HT-29 (cell line): ENCODE measurements at places on chromosomes 7 and 10.

- DNase-seq = no peak
These were observed 226.3 kb downstream of the AHR start for GRCh38 chr7:17524746-17525145.

DNA sequence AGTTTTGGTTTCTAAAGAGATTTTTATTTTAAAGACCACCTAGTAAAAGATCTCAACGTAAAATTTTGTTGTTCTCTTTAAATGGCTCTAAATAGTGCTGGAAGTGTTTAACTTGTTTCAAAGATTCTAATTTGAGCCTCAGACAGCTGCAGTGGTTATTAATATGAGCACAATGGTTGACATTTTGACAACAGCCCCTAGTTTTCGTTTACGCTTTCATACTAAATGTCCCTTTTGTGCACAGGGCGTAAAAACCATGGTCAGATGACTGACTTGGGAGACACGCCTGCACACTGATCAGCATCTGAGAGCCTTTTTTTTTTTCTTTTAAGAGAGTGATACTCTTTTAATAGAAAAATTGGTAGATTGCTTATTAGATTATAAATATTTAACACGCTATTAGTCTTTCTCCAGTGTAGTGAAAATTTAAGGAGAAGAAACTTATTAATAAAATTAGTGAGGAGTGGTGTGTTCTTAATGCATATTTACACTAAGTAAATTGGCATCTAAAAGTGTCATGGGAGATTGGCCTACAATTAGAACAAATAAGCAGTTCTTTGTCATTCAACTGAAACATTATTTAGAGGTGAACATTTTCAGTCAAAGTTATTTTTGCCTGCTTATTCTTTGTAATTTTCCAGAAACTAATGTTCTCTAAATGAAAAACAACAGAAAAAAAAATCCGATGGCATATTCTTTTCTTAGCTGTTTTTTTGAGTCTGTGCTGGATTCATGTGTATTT, 182.8 kb upstream of the PHYHIPL start:
- DNase-seq = no peak

DNA sequence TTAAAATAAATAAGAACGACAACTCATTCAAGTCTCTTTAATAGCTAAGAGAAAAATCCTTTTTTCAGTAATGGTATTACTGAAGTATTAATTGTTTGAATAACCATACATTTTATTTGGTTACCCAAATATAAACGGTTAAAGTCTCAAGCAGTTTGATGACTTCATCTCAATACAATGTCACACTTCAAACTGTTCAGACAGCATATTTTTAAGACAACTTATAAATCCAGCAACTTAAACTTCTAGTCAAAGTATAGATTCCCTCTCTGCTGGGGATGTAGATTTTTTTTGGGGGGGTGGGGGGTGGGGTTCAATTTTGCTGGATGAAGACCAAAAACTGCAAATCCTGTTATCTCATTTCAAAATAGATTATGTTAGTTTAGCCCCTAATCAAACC, 42.0 kb downstream of the GNA12 start:
- peak; percentile 9 for DNase-seq

DNA sequence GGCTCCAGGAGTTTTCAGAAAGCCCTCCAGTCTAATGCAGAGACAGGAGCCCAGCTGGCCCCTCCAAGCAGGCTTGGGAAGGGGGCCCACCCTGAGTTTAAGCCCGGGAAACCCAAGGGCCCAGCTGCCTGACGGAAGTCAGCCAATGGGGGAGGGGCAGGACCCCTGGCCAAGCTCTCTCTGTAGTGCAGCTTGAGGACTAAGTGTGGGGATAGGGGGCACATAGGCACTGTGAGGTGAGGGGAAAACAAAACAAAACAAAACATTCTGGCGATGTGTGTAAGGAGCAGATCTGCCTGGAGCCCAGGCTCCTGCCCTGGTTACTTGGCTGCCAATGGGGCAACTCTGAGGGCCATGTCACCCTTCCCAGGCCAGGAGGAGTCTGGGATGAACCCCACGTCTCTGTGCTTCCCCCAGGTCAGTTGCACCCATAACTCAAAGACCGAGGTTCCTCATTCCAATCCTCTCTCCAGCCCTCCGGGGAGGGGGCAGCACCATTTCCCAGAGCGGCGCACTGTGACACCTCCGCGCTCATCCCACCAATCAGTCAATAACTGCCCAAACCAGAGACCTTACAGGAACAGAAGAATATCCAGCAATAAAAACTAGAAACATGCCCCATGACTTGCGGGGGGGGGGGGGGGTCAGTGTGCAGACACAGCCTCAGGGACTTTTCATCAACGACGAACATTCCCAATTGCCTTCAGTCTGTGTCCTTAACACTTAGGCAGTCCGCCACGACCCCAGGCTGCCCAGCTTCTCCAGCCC, 1.7 kb downstream of the CXCL12 start:
- DNase-seq = no peak

DNA sequence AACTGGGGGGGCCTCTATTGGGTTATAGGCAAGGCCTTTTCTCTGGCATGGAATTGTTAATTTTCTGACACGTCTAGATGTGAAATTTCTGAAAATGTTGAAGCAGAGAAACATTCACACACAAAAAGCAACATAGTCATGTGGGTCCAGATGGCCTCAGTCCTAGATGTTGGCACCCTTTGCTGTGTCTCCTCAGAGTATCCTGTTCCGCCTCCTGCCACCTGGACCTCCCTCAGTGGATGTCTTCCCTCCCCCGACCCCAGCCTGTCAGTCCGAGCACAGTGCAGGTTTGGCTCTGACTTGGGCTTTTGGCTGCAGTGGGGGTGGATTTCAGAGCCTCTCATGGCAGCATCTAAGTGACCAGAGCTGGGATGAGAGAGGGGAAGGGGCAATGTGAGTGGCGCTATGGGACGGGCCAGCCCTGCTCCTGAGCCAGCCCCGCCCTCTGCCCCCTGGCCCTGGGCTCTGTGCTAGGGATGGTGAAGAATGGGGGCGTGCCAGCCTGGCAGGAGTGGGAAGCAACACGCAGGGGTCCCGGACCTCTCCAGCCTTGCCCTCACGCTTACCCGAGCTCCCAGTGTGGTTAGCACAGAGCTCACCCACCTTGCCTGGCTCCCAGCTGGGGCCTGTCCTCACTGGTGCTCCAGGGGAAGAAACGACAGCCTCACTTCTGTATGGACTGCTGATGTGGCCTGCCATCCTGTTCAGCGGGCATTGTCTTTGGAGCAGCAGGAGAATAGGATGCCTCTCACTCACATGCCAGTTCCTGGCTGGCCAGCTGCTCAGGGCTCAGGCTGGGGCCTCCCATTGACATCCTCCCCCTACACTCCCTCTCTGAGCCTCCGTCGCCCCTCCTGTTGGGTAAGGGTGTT, 6.2 kb downstream of the ATP6V0E2 start:
- no peak for DNase-seq

- peak; percentile 49 for DNase-seq
These were observed 683 bp upstream of the ENTPD7 start for GRCh38 chr10:99658622-99659030.

DNA sequence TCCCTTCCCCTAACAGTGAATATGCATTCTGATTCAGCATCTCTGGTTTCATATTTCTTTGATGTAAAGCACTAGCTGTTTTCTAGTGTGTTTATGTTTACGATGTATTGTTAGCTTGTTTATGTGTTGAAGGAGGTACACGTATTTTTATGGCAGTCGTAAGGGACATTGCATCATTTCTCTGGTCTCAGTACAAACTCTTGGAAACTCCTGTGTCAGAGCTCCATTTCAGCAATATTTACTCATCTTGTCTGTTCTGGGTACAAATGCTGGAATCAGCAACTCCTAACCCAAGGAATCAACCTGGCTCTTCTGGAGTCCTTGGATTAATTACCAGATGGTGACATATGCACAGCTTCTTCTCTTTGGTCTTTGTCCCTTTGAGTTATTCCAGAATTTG, 270.0 kb upstream of the PLXDC2 start:
- no peak for DNase-seq

- DNase-seq = no peak
These were observed 147.1 kb upstream of the LYZL1 start for GRCh38 chr10:29141761-29142160.

DNA sequence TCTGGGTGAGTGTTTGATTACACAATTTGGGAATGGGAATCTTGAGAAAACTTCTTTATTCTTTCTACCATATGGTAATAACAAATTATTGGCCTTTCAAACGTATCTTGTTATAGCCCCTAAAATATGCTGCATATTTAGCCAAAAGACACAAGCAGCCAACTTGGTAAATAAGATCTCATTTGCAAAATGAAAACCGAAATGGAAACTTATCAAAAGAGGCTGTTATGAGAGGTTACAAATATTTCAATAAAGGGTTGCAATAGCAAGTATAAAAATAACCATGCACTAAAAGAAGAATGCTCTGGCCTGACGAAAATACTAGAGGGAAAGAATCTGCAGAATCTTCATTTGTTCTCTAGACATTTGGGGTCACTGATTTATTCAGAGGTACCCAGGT, 259.5 kb upstream of the LRRN3 start:
- DNase-seq = no peak

- DNase-seq = no peak
These were observed 12.2 kb downstream of the PANK1 start for GRCh38 chr10:89632824-89633223.

DNA sequence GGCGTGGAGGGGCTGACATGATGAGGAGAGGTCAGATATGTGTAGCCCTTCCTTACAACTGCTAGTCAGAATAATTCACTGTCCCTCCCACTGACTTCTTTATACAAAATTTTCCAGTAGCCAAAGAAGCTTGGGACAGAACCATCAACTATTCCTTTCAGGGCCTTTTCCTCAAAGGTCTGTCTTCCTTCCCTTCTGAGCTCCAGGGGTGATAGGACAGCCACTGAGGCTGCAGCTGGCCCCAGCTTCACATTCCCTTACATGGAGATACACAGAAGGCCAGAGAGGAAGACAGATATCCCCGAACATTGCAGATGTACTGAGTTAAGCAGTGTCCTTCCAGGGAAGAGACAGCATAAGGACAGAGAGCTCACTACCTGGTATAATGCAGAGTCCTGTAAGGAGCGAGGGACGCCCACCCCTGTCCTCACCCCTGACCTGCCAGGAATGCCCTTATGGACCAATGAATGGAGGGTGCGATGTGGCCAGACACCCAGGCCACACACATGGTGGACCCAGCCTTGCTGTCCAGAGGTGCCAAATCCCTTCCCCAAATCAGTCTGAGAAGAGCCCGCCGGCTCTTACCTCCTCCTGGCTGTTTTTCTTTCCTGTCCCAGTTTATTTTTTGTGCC, 754.7 kb downstream of the GRID1 start:
- DNase-seq = no peak

DNA sequence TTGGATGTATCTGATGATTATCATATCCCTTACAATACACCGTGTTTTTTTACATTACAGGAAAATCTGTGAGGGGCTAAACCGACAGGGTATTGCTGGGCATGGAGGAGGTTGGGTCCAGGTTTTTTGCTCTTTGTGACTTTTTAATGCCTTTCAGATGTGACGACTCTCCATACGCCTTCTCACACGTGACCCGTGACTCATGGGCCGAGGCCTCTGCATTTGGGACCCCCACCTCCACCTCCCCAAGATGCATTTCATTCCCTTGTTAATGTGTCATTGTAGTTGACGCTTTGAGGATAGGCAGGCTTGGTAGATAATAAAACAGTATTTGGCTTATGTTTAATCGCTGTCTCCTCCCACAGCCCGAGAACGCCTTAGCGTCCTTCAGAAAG, 95.3 kb downstream of the CUX1 start:
- no peak for DNase-seq

DNA sequence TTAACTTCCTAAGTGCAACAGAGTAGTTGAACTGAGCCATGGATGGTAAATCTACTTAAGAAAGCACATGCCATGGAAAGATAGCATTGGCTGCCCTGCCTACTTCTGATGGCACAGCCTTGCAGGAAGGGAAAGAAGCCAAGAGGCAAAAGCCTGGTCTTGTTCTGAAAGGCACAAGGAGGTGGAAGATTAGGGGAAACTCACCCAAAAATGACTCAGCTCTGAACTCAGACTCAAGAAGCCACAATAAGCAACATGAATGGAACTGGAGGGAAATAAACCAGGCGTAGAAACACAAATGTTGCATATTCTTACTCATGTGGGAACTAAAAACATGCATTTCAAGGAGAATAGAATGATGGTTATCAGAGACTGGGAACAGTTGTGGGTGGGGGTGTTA, 20.8 kb upstream of the ALOX5 start:
- no peak for DNase-seq

- DNase-seq = no peak
These were observed 160.6 kb downstream of the FGFR2 start for GRCh38 chr10:121437596-121437995.

DNA sequence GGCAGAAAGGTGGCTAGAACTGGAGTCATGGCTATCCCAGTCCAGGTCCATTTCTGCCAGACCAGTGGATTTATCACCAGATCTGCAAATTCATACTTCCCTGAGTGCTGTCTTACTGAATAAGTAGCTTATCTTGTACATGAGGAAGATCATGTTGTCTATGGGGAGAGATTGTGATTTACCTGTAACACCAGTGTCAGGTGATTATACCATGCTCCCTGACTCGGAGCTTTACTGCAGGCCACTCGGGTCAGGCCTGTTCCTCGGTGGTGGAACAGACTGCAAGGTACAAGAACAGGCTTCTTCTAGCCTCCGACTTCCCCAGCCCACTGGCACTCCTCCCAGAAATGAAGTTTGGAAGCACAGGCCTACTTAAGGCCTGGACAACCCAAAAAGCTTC, 42.6 kb upstream of the DLG5 start:
- no peak for DNase-seq

GRCh38 chr7:115910541-115911164, 119.9 kb downstream of the TFEC start:
- DNase-seq = peak; percentile 78

GRCh38 chr7:155669717-155670505, 25.4 kb downstream of the RBM33 start:
- DNase-seq = no peak

GRCh38 chr7:28732071-28732869, 225.9 kb downstream of the TRIL start:
- no peak for DNase-seq

DNA sequence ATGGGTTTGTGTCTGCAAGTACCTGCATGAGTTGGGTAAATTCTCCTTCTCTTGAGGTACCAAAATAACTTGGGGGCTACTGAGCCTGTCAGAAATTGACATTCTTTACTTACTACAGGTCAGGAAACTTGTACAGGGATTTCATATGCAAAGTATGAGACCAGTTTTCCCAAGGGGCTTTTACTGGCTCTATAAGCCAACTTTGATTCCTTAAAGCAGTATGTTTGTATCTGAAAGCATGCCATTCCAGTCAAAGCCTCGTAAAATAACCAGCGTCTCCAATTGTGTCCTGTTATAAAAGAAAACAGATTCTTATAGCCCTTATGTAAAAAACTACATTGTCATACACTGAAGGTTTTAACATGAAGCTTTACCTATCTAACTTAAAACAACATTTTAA, 90.2 kb downstream of the ZNF467 start:
- no peak for DNase-seq

- DNase-seq = no peak
These were observed 236.2 kb upstream of the KLF14 start for GRCh38 chr7:130970196-130970595.

GRCh38 chr10:124496150-124496549, 34.5 kb downstream of the LHPP start:
- DNase-seq = no peak

- peak; percentile 35 for DNase-seq
These were observed 100.7 kb upstream of the AFAP1L2 start for GRCh38 chr10:114504769-114505579.
